ENCODE measurements at places on chromosomes 12 and 14.

DNA sequence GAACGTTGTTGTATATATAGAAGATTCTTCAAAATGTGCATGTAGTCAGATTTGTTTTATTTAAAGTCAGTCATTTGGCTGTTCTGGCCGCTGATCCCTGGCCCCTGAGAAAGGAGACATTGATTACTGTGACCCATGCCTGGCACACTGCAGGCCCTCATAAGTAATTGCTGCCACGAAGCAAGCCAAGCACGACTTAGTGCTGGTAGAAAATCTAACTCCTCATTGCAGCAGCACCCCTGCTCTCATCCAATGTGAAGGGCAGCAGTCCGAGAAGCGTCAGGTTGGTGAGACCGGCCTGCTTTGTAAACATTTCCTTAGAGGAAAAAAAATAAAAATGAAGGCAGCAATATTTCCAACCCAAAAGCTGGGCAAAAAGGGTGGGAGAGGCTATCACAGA, 22.8 kb upstream of the TMTC2 start:
- no peak for DNase-seq

DNA sequence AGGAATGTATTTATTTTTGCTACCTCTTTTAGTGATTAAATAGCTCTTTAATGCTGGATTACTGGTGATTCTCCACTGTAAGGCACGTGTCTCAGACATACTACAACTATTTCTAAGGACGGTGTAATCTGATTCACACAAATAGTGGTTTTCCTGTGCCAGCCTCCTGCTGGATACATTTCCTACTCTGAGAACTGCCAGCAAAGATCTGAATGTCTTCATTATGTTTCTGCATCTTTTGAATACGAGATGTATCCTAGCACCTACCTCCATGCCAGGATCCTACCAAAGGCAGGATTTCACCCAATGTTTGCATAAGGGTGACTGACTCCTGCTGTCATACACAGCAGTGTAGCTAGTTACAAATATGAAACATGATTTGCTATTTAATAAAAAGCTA, 120.6 kb downstream of the PRICKLE1 start:
- DNase-seq, result no peak

- no peak for DNase-seq
Measured at GRCh38 chr12:28135801-28136439, 54.3 kb upstream of the CCDC91 start.

GRCh38 chr12:3891201-3891600, 18.0 kb upstream of the PARP11 start:
- no peak for DNase-seq

GRCh38 chr14:55160989-55161388, 30.4 kb downstream of the DLGAP5 start:
- DNase-seq, result no peak
